SK-N-DZ (cell line): ENCODE measurements at places on chromosomes 4 and X.

DNA sequence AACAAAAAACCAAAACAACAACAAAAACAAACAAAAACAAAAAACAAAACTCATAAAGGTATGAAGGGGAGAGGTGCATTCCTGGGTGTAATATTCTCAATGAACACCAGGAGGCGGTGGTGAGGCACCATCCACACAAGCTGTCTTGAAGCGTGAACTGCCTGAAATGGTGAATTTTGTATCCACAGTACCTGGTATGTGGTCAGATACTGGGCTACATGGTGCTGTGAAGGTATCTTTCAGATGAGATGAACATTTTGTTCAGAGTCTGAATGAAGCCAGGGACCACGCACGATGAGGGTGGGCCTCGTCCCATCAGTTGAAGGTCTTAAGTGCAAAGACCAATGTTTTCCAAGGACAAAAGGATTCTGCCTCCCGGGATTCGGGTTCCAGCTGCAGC is 58.5 kb downstream of the ASMT start:
- DNase-seq, result no peak

DNA sequence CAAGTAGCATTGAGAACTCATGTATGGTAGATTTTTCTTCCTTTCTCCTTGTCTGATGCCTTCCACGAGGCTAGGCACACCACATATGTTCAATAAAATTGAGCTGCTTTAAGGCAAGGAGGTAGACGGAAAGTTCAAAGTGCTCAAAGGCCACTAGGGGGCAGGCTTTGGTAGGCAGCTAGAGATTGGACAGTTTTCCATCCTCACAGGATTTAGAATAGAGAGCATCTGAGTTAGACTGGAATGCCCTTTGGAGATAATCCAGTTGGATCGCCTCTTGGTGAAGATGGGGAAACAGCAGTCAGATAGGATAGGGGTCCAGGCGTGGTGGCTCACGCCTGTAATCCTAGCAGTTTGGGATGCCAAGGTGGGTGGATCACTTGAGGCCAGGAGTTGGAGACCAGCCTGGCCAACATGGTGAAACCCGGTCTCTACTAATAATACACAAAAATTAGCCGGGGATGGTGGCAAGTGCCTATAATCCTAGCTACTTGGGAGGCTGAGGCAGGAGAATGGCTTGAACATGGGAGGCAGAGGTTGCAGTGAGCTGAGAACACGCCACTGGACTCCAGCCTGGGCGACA is 30.4 kb downstream of the ELF4 start:
- peak; percentile 70 for DNase-seq

DNA sequence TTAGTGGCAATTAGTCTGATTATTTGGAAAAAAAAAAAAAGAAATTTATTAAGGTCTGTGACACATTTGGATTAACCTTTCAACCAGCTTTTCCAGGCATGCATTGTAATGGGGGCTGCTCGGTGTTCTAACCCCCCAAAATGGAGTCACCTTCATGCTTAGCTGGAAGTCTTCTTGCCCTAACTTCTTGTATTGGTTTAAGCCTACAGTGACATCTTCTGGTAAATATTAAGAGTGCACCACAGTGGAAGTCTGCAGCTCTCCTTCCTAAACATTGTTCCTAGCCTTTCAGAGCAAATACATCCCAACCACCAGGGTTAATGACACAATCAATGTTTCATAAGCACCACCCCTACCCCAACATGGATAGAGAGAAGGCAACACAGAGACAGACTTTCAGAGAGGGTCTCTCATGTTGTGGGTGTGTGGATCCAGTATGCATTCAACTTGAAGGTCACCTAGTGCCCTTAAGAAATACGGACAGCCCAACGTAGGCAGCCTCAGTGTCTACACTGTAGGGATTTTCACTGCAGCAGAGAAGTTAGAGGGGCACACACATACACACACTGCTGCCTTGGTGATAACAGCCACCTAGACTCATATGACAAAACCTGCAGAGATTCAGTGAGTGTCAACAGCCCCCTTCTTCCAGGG is 142.9 kb upstream of the MBNL3 start:
- peak; percentile 13 for DNase-seq

- no peak for DNase-seq
These were observed 68.6 kb downstream of the CHST7 start for GRCh38 chrX:46642145-46642544.

GRCh38 chr4:28062562-28062961 is 1201.9 kb downstream of the STIM2 start:
- DNase-seq, result no peak

- no peak for DNase-seq
These were observed 35.1 kb downstream of the PCGF3 start for GRCh38 chr4:740656-741282.

GRCh38 chrX:128931071-128931470 is 592.2 kb downstream of the SMARCA1 start:
- no peak for DNase-seq

- DNase-seq, result no peak
These were observed 57.3 kb downstream of the APBB2 start for GRCh38 chr4:41157009-41157408.

- DNase-seq, result no peak
These were observed 113.6 kb downstream of the MID1 start for GRCh38 chrX:10506781-10507180.

DNA sequence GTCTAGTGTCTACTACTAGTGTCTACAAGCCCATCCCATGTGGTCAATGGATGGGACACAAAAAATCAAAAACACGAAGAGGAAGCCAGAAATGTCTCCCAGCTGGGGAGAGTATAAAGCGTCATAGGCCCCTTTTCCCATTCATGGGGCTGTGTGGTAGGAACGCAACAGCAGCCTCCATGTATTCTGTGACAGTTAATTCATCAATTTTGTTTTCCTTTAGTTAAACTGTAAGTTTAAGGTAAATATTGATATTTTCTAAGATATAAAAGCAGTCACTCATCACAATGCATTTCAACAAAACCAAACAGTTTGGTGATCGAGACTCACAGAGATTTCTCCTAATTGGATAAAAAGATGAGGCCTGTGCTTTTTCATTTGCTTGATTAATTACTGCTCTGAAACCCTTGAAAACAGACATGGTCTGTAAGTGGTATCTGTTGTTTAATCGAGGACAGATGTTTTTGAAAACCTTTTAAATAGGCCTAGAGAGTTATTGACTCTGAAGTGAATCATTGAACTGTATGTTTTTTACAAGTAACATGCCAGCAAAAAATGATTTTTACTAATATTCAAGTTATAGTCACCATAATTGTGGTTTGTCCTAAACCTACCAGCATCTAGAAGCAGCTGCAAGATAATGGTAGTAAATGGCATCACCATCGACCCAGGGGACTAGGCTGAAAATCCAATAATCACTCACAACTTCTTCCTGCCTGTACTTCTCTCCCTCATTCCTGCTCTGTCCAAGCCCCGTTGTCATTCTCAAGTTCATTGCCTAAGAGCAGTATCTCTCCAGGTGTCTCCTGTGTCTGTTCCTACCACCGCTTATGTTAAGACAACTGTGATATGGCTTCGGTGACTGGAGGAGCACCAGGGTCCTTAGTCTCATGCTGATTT is 87.7 kb upstream of the SHISA3 start:
- DNase-seq, result peak; percentile 93

- DNase-seq, result no peak
These were observed 13.6 kb downstream of the SYAP1 start for GRCh38 chrX:16733013-16733412.

- DNase-seq, result no peak
These were observed 76.6 kb upstream of the CBLL2 start for GRCh38 chrX:22196149-22196548.

DNA sequence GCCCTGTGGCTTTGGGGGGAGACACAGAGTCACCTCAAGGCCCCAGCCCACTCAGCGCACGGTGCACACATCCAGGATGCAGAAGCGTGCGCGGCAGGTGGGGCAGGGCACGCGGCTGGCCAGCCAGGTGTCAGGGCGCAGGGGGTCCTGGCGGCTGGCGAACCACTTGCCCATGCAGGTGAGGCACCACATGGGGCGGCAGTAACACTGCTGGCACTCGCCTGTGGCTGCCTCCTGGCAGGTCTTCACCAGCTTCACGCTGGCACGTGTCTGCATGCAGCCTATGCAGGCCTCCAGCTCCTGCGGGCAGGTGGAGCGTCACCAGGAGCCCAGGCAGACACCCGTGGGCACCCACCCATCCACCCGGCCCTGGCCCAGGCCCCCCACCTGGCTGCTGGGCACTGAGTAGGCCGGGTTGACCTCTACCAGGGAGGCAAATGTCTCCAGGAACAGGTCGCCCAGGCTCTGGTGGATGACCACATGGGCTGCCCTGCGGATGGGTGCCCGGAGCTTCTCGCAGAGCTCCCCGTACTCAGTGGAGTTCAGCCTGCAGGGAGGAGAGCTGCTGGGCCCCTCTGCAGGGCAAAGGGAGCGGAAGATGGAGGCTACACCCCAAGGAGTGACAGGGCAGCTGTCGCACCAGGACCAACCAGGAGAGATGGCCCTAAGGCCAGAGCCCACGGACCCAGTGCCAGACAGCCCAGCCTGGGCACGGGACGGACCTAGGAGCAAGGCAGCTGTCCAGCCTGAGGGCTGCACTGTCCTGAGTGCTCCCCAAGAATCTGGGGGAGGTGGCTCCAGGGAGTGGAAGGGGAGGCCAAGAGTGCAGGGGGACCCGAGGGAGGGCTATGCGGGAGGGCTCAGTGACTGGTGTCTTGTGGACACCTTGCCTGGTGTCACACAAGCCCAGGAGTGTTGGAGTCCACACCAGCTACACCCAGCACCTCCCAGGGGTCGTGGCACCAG is 3.7 kb downstream of the TMEM129 start:
- no peak for DNase-seq

GRCh38 chr4:47155919-47156318 is 124.6 kb downstream of the GABRB1 start:
- no peak for DNase-seq

DNA sequence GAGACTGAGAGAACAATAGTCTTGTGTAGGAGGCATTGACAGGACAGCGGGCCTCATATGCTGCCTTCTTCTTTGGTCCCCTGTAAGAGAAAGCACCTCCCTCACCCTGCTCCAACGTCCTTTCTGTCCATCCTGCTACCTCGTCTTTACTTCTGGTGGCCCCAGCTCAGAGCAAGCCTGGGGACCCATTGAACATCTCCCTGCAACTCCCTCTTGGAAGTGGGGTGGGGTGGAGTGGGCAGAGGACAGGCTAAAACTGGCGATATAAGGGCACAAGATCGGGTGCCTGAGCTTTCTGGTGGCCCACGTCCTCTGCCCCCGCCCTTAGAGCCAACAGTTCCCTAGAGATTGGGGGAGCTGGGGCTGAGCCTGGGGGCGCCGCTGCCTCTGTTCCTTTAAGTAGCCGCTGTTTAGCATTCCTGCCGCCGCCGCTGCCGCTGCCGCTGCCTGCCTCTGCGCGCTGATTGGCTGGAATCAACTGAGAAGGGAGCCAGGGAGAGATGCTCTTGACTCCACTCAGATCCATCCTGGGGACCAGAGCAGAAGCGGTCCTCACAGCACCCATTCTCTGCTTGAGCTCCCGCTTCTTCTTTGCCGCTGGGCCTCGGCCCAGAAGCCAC is at the start of gene DLG3:
Gene DLG3 (plus strand): TSS at position 510 of the 620 bp plus-strand sequence. CDS start 367 bp downstream, outside the sequence.
- peak; percentile 77 for DNase-seq

- DNase-seq, result no peak
These were observed 20.5 kb upstream of the OPN1LW start for GRCh38 chrX:154123241-154124219.

GRCh38 chr4:17817027-17817426 is 6.2 kb downstream of the NCAPG start:
- peak; percentile 18 for DNase-seq

GRCh38 chr4:6046526-6047129 is 28.4 kb upstream of the C4orf50 start:
- no peak for DNase-seq

DNA sequence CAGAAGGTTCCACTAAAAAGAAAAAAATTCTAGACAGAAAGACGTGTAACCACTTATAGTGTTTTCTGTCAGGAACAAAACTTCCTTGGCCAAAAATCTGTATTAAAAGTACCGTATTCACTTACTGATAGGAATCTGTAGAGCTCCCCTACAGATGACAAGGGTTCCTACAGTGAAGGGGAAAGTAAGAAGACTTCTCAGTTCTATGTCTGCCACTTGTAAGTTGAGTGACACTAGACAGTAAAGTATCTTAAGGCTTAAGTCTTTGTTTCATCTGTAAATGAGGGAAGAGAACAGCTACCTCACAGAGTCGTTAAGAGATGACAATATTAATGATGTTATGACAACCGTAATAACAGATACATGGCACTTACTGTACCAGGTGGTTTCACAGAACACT is 3.3 kb downstream of the COQ2 start:
- DNase-seq, result no peak

DNA sequence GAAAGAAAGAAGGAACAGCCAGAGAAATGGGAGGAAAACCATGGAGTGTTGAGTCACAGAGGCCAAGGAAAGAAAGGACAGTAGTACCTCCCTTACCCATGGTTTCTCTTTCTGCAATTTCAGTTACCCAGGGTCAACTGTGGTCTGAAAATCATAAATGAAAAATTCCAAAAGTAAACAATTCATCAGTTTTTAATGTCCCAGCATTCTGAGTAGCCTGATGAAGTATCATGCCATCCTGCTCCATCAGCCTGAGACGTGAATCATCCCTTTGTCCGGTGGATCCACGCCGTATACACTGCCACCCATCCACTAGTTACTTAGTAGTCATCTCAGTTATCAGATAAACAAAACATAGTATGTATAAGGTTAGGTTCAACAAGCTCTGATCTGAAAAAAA is 114.2 kb downstream of the COMMD8 start:
- no peak for DNase-seq

DNA sequence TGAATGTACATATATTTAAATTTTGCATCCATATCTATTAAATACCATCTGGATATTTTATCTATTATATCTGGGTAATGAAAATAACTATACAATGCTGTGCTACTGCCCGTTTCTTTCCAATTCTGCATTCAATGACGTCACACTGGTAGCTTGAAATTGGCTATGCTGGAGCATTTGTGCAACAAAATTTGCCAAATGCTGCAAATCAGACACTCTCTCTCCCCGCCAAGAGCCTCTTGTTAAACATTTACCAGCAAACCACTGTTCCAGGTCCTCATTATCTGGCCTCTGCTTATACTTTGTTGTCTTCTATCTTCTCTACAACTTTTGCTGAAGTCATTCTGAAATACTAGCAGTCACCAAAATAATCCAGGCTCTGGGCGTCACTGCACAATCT is 938.4 kb upstream of the FTHL17 start:
- DNase-seq, result no peak
